Mucosa of gallbladder (tissue), 1 donor: ENCODE measurements at places on chromosomes 16 and 17.

DNA sequence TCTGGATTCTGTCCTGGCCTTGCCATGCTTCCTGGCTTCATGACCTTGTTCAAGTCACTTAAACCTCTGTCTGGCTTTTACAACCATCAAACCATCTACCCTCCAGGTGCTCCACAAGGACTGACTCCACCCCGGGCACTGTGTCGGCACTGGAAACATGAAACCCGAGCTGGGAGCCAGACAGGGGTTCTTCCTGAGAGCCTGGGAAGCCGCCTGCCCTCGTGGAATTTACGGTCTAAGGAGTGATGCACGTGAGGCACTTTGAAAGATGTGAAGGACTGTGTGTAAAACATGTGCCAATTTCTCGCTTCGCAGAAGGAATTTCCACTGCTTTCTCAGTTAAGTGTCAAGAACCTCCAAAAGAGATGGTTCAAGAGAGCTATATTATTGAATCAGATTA is 11.6 kb downstream of the CDK5R1 start:
- DNase-seq: no peak

GRCh38 chr16:88319116-88319965 is 63.4 kb upstream of the ZNF469 start:
- no peak for DNase-seq

DNA sequence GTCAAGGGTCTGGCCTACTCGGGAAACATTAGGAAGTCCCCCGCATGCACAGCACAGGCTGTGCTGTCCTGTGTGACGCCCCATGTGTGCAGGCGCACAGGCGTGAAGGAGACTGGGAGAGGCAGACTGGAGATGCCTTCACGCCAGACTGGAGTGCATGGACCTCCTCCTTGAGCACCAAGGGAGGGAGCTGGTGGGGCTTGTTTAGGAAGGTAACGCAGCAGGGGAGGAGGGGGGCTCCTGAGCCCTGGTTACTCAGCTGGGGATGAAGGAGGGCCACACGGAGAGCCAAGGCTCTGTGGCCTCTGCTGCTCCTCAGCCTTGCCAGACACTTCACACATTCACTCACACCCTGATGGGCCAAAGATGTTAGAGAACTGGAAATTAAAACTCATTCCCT is 7.7 kb downstream of the HSDL1 start:
- DNase-seq: no peak

DNA sequence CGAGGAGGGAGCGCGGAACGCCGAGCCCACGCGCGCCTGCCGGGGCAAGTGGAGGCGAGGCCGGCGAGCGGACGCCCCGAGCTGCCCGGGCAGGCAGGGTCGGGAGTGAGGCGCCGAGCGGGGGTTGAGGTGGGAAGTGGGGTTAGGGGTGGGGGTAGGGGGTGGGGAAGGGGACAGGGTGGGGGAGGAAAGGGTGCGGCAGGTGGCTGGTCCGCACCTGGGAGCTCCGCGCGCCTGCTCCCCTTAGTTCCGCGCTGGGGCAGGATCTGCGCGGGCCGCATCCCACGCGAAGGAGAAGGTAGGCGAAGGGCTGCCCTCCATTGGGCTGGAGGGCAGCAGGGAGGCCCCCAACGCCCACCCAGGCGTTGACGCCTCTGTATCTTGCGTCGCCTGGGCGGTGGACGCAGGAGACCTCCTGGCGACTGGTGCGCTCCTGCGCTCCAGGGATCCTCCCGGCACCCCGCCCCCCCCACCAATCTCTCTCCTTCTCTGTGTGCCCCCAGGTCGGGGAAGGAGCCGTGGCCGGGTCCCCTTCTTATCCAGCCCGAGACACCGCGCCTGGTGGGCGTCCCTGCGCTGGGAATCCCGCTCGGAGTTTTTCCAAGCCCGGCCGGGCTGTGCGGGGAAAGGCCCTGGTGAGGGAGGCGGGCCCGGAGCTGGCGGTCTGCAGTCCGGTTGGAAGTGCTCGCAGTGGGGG is 51.3 kb upstream of the AMZ2 start:
- no peak for DNase-seq

GRCh38 chr17:76716839-76717215 is 6.1 kb upstream of the MXRA7 start:
- no peak for DNase-seq

- no peak for DNase-seq
Observed at GRCh38 chr16:22638393-22639206, 127.9 kb downstream of the NPIPB5 start.

- DNase-seq: no peak
Observed at GRCh38 chr16:54239456-54239855, 47.1 kb downstream of the IRX3 start.

- no peak for DNase-seq
Observed at GRCh38 chr17:28204751-28205150, 114.2 kb upstream of the TMEM97 start.

DNA sequence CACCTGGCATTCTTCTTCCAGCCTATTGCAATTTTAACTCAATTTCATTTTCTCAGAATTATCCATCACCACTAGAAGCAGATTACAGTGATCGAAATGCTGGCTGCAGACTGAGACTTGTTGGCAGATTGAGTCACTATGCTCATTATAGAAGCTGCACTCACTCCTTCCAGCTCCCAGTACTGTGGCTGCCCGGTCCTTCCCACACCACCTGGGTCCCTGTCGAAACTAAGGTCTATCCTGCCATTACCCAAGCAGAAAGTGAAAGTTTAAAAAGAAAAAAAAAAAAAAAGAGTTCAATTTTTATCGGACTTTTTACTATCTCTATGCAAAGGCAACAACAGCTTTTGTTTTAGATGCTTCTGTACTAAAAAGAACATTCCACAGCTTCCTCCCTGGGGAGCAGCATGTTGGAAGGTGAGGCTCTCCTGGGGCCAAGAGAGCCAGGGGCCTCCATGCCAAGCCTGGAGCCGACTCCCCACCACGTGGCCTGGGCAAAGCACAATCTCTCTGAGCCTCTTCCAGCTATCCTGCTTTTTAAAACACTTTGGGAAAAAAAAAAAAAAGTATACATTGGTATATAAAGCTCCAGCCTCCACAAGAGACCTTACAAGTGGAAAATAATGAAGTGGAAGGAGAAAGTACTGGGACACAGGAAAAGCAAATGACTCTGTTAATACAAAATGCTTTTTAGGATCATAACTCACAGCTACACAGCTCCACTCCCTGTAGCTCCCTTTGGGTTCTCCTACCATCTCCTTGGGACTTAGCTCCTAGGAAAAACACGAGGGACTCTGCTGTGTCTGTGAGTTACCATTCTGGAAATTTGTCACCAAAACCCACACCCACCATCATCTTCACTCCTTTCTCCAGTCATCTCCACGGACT is 77.8 kb downstream of the USP31 start:
- DNase-seq: no peak
